ENCODE measurements at places on chromosomes 3 and 15.

DNA sequence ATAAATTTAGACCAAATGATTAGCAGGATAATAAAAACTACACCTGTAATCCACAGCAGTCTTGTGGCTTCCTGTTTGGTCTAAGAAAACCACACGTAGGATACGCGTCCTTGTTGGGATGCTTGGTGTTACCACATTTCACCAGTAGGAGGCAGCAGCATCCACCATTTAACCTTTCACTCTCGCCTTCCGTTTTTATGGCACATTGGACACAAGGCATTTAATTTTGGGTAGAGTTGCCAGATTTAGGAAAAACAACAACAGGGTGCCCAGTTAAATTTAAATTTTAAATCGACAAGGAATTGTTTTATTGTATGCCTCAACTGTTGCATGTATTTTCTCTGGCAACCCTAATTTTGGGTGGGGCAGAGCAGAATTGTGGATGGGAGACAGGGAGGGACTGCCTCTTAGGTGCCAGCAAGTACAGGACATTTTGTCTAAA lies 6.3 kb downstream of the LRRC31 start:
- DNase-seq: peak; percentile 78

DNA sequence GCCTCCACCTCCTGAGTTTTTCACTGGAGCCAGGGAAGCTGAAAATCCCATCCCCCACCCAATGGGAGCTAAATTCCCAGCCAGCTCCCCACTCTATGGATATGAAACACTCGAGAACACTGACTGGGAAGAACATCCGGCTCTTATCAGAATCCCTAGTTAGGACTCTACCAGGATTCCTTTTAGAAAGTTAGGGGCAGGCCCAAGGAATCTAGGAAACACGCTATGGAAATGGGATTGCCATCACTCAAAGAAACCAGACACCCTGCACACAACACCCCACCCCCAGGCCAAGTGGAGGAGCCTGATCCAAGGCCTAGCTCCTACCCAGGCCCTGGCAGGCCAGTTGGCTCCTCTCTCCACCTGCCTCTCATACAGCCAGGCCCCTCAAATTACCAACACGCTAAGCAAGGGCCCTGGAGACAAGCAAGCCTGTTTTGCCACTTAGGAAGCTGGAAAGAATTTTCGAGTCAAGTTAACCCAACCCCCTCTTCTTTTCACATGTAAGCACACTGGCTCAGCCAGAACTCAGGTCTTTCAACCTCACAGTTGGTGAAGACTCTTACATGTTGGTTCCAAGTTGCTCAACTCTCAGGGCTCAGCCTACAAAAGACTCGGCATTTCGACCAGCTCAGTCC lies 75.5 kb downstream of the RBPMS2 start:
- no peak for DNase-seq

DNA sequence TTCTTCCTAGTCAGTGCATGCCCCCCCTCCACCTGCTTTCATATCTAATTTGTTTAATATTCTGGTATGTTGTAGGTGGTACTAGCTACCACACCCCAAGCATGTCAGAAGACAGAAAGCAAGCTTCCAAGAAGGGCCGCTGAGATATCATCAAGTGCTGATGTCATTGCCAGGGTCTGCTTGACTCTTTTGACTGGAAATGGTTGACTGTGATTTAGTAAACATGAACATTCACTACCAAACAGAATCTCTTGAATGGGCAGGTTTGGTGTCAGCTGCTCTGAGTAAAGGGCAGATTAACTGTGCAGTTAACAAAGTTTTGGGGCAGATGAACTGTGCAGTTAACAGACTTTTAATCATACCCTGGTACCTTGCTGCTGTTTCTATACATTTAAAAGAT lies 244.2 kb upstream of the SATB1 start:
- DNase-seq: peak; percentile 64

GRCh38 chr3:40248591-40248990 lies 60.9 kb upstream of the EIF1B start:
- DNase-seq: no peak

DNA sequence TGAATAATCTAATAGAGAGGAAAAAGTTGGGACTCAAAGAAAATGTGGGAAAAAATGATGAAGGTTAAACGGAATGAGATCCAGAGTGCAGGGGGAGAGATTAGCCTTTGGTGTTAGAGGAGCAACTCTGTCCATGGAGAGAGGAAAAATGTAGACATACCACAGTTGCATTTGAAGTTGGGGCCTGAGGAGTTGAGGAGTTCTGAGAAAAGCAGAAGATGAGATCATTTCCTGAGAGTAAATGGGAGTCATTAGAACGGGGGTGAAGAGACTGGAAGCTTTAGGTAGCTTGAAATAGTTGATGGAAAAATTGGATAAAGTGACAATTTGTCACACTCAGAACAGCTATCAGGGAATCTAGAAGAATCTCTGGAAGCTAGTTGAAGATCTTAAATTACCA lies 7.3 kb downstream of the CCR5AS start:
- no peak for DNase-seq

GRCh38 chr15:34436126-34436955 lies 1.3 kb downstream of the GOLGA8A start:
- peak; percentile 45 for DNase-seq

DNA sequence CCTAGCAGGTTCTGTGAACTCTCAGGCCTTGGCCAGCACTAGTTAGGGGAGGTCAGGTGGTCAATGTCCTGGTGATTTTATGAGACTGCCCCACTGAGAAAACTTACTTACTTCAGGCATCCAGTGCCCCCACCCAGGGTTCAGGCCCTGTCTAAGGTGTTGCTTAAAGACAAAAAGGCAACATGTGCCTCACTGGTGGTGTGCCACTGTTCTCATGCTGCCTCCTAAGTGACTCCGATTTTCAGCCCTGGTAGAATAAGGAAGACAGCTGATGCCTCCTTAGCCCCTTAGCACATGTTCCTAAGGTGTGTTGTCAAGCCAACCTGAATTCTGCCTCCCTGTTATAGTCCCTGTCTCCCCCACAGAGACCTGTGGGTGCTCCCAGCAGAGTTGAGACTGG lies 5.3 kb downstream of the RBM15B start:
- peak; percentile 26 for DNase-seq

- DNase-seq: no peak
These were observed 41.8 kb downstream of the FILIP1L start for GRCh38 chr3:100072326-100073048.

DNA sequence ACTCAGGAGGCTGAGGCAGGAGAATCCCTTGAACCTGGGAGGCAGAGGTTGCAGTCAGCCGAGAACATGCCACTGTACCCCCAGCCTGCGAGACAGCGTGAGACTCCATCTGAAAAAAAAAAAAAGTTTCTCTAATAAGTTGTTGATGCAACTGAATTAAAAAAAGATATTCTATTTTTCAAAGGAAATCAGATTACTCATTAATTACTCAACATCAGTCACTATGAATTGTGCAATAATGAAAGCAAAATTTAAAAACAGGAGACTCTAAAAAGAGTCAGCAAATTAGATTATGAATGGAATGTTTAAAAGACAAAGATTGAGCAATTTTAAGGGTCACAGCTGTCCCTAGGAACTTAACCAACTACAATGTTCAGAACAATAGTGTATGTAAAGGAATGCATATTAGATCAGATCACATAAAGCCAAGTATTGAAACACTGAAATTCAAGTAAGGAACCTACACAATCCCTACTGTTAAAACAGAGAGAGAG lies 60.2 kb upstream of the SLC4A7 start:
- DNase-seq: no peak

GRCh38 chr3:172115059-172115458 lies 75.7 kb downstream of the FNDC3B start:
- DNase-seq: no peak

DNA sequence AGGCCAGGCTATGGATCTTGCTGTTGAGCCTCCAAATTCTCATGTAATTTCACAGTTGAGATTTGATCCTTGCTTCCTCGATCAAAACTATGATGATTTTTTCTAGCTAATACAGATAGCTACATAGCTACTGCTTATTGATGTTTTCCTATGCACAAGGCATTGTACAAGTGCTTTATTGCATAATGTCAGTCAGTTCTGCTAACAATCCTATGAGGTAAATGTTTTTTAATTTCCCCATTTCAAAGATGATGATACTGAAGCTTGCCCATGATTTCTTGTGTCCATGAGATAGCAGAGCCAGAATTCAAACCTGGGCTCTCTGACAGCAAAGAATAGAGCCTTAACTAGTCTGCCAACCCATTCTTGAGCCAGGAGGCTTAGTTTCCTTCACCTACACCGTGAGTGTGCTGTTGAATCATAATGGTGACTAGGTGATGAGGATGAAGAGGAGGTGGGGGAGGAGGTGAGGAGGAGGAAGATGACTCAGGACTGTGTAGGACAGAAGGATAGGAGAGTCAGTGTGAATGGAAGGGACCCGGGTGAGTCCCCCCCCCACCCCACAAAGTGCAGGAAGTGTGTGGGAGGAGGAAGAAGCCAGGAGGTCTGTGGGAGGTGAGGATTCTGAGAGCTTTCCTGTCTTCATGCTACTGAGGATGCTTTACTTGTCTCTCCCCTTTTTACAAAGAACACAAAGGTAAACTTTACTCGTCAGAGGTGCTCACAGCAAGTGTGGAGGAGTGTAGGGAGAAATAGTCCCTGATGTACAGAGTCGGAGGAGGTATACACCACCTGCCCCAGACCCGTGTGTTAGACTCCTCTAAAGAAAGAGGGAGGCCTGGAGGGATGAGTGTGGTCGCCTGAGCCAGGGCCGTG lies 3.6 kb downstream of the TAGLN3 start:
- peak; percentile 55 for DNase-seq

DNA sequence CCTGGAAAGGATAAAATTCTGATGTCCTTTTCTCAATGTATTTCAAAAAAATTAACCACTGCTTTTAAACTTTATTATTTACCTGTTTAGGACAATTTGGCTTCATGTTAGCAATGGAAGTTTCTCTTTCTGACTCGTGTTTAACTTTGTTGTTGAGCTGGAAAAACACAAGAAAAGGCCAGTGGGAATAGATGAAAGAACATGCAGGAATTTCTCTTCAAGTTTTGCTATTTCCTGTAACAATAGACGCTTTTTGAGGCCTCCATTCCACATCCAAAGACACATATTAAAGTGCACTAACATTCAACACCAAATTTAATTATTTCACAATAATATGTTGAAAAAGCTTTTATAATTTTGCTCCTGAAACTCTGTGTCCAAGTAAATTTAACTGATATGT lies 9.7 kb downstream of the RBMS3 start:
- DNase-seq: no peak

DNA sequence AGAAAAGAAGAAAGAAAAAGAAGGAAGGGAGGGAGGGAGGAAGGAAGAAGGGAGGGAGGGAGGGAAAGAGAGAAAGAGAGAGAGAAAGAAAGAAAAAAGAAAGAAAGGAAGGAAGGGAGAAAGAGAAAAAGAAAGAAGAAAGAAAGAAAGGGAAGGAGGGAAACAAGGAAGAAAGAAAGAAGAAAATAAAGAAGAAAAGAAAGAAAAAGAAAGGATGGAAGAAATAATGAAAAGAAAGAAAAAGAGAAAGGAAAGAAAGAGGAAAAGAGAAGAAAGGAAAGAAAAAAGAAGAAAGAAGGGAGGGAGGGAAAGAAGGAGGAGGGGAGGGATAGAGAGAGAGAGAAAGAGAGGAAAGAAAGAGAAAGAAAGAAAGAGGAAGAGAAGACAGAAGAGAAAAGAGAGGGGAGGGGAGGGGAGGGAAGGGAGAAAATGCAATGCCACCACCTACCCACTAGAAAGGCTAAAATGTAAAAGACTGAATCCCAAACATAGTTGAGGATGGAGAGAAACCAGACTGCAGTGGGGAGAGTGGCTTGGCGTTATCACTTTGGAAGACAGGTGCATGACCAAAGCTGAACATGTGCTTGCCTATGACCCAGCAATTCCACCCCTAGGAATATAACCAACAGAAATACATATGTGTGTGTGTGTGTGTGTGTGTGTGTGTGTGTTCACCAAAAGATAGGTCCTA lies 66.9 kb upstream of the KLF13 start:
- no peak for DNase-seq

DNA sequence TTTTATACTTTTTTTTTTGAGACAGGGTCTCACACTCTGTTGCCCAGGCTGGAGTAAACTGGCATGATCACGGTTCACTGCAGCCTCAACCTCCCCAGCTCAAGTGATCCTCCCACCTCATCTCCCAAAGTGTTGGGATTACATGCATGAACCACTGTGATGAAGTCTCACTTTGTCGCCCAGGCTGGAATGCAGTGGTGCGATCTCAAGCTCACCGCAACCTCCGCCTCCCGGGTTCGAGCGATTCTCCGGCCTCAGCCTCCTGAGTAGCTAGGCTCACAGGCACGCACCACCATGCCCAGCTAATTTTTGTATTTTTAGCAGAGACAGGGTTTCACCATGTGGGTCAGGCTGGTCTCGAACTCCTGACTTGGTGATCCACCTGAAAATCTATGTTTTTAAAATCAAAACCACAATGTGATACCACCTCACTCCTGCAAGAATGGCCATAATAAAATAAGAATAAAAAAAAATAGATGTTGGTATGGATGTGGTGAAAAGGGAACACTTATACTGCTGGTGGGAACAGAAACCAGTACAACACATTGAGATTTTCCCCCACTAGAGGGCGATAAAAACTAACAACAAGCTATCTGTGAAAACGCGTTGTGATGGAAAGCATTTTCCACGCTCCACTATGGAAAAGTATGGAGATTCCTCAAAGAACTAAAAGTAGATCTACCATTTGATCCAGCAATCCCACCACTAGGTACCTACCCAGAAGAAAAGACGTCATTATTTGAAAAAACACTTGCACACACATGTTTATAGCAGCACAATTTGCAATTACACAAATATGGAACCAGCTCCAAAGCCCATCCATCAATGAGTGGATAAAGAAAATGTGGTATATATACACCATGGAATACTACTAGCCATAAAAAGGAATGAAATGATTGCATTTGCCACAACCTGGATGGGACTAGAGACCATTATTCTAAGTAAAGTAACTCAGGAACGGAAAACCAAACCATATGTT lies 26.8 kb upstream of the OCA2 start:
- no peak for DNase-seq

DNA sequence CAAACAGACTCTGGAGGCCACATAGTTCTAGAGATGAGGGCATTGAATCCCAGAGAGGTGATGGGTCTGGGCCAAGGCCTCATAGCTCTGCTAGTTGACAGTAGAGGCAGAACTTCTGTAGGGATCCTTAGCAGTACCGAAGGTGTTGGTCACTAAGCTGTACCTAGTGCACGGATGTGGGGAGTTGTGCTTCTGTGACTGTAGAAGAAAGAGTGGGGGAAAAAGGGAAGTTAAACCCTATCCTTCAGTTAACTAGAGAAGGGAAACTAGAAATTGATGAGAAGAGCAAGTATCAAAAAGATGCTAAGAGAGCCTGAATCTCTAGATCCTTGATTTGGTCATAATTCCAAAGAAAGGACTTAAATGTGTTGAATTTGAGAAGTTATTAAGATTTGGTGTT lies 186.7 kb downstream of the NFKBIZ start:
- DNase-seq: no peak

DNA sequence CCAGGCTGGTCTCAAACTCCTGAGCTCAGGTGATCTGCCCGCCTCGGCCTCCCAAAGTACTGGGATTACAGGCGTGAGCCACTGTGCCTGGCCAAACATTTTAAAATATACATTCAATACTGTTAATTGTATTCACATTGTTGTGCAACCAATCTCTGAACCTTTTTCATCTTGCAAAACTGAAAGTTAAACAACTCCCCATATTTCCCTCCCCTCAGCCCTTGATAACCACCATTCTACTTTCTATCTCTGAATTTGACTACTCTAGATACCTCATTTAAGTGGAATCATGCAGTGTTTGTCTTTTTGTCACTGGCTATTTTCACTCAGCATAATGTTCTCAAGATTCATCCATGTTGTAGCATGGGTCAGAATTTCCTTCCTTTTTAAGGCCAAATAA lies 30.0 kb downstream of the HMCES start:
- no peak for DNase-seq

GRCh38 chr15:70339571-70340493 lies 242.1 kb upstream of the TLE3 start:
- peak; percentile 7 for DNase-seq

GRCh38 chr3:127412578-127413317 lies 124.9 kb upstream of the PRR20G start:
- DNase-seq: no peak
